ENCODE measurements at places on chromosomes 16 and 17. TPM values are rescaled to one million over a fixed set of nuclear protein-coding genes. Genes with fewer than 3 reads are reported as not detected.

TAT gene
- polyA plus RNA-seq, result 0.14 TPM

CCL18 gene
- polyA plus RNA-seq, result not detected

GRCh38 chr17:19664136-19664820 lies 15.7 kb downstream of the ALDH3A2 start:
- H3K4me1 ChIP-seq, result no peaks in the 10 kb centered on the region
- H3K4me3 ChIP-seq, result no peak overlapping the region
- no peaks in the 10 kb centered on the region for H3K27me3 ChIP-seq
- H3K27ac ChIP-seq, result no peak overlapping the region
- no peaks in the 10 kb centered on the region for H3K36me3 ChIP-seq

DNA sequence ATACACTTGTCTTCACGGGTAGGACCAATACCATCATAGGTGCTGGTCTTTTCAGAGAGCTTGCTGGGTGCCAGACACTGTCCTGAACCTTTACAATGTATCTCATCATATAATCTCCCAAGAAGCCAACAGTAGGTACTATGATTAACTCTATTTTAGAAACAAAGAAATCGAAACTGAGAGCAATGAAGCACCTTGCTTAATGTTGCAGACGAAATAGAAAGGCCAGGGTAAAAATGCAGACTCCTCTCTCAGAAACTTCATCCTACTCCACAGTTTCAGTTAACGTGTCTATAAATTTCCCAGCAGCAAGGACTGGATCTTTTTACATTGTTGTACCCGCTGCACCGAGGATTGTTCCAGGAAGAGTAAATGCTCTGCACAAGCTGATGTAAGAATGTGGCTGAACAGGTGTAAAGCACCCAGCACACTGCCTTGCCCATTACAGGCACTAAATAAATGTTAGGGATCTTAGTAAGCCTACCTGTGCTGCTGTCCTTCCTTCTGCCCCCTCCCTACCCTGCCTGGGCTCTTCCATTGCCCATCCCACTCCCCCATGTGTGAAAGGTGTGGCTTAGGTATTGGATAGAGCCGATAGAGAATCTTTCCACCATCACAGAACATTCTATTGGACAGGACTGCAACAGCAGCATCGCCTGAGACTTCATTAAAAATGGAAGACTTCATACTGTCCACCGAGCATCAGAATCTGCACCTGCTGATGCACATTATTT lies 476.7 kb downstream of the SOX9 start:
- DNase-seq, result no peak
- H3K27ac ChIP-seq, result no peak overlapping the region
- H3K4me1 ChIP-seq, result no peaks in the 10 kb centered on the region
- H3K4me3 ChIP-seq, result no peak overlapping the region
- no peaks in the 10 kb centered on the region for H3K27me3 ChIP-seq

GRCh38 chr16:28879261-28879840 lies 1.1 kb downstream of the ATP2A1 start:
- H3K27me3 ChIP-seq, result no peaks in the 10 kb centered on the region
- no peak overlapping the region for H3K27ac ChIP-seq
- no peaks in the 10 kb centered on the region for H3K4me1 ChIP-seq
- peak overlapping the region; percentile 55 for H3K4me3 ChIP-seq

- H3K27me3 ChIP-seq, result no peaks in the 10 kb centered on the region
- H3K4me3 ChIP-seq, result no peak overlapping the region
These were observed 14.9 kb downstream of the NAGPA start for GRCh38 chr16:5018793-5019192.

DNASE1L2 gene
- polyA plus RNA-seq, result 4.9 TPM

CCDC182 gene
- not detected for polyA plus RNA-seq

GRCh38 chr16:26762594-26762993 lies 304.1 kb upstream of the C16orf82 start:
- H3K36me3 ChIP-seq, result no peaks in the 10 kb centered on the region
- no peaks in the 10 kb centered on the region for H3K4me1 ChIP-seq
- no peak overlapping the region for H3K27ac ChIP-seq
- no peaks in the 10 kb centered on the region for H3K27me3 ChIP-seq
- no peak for DNase-seq
- H3K4me3 ChIP-seq, result no peak overlapping the region

DNA sequence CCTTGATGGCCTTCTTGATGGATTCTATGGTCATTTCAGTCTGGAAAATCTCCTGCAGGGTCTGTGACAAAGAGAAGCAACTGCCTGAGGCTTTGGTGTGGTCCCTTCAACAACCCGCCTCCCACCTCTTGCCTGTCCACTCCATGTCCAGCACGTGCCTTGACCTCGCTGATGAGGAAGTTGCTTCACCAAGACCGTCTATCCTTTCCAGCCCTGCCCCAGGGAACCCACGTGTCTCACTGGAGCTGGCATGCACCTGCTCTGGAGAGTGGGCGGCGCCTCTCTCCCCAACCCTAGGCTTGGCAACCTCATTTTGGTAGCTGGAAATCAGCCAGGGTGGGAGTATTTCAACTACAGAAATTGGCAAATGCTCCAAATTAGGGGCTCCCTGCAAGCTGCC lies 32.6 kb downstream of the TEKT3 start:
- no peak for DNase-seq
- no peaks in the 10 kb centered on the region for H3K4me1 ChIP-seq
- no peak overlapping the region for H3K4me3 ChIP-seq
- H3K36me3 ChIP-seq, result no peaks in the 10 kb centered on the region
- no peaks in the 10 kb centered on the region for H3K27me3 ChIP-seq

CCL14 gene
- polyA plus RNA-seq, result 53.7 TPM

DNA sequence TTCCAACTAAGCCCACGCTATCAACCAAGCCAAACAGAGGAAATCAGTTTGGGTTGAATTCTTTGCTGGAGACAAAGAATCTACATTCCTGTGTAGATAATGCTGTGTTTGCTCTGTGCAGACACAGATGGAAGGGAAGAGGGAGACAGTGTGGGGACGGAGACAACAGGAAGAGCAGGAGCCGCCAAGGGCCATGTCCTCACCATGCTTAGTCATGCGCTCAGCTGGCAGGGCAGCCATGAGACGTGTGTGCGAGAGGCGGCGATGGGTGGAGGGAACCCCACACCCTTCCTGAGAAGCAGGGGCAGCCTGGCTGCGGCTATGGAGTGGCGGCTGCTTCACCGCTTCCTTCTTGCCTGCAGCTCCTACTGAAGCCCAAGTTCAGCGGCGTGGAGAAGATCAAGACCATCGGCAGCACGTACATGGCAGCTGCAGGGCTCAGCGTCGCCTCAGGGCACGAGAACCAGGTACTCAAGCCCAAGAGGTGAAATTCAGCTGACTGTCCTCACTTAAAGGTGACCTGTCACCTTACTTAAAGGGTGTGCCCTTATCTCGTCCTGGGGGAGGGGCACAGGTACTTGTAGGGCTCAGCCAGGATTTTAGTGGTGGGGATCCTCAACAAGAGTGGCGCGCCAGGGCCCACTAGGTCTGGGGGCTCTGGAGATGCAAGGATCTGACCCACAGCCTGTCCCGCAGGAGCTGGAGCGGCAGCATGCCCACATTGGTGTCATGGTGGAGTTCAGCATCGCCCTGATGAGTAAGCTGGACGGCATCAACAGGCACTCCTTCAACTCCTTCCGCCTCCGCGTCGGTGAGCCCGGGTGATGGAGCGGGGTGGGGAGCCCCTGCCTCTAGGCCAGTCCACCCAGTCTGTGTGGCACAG lies 47.5 kb downstream of the ADCY7 start:
- H3K4me1 ChIP-seq, result no peaks in the 10 kb centered on the region
- no peak overlapping the region for H3K27ac ChIP-seq
- peaks cover 2% of the 10 kb centered on the region for H3K36me3 ChIP-seq
- no peak for DNase-seq
- H3K4me3 ChIP-seq, result no peak overlapping the region
- H3K27me3 ChIP-seq, result no peaks in the 10 kb centered on the region

DNA sequence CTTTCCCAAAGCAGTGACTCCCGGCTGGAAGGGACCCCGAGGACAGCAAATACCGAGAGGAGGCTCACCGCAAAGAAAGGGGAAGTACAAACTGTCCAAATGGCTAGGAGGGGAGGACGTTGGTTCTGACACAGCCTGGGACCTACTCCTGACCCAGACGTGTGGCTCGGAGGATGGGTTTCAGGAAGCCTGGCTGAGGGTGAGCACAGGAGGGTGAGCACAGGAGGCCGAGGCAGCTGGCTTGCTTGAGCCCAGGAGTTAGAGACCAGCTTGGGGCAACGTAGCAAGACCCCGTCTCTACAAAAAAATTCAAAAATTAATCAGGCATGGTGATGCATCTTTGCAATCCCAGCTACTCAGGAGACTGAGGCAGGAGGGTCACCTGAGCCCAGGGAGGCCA lies 83.2 kb downstream of the C16orf78 start:
- no peaks in the 10 kb centered on the region for H3K27me3 ChIP-seq
- no peak overlapping the region for H3K27ac ChIP-seq
- H3K4me1 ChIP-seq, result no peaks in the 10 kb centered on the region
- no peaks in the 10 kb centered on the region for H3K36me3 ChIP-seq
- DNase-seq, result no peak

IRX3 gene
- polyA plus RNA-seq, result 3.5 TPM

- H3K27ac ChIP-seq, result no peak overlapping the region
- no peaks in the 10 kb centered on the region for H3K27me3 ChIP-seq
- H3K4me1 ChIP-seq, result peaks cover 2% of the 10 kb centered on the region
- DNase-seq, result no peak
These were observed 55.9 kb upstream of the CLEC18B start for GRCh38 chr16:74477226-74477625.

GUCY2D gene
- 0.02 TPM for polyA plus RNA-seq

TAC4 gene
- not detected for polyA plus RNA-seq

MAPT gene
- 1.1 TPM for polyA plus RNA-seq

ATXN2L gene
- polyA plus RNA-seq, result 116 TPM

BMERB1 gene
- 10.3 TPM for polyA plus RNA-seq

GRCh38 chr17:19242323-19242722 lies 5.2 kb downstream of the EPN2 start:
- H3K27me3 ChIP-seq, result no peaks in the 10 kb centered on the region
- H3K27ac ChIP-seq, result no peak overlapping the region
- H3K4me1 ChIP-seq, result peaks cover 19% of the 10 kb centered on the region
- H3K4me3 ChIP-seq, result no peak overlapping the region
- DNase-seq, result no peak
- H3K36me3 ChIP-seq, result no peaks in the 10 kb centered on the region

DNA sequence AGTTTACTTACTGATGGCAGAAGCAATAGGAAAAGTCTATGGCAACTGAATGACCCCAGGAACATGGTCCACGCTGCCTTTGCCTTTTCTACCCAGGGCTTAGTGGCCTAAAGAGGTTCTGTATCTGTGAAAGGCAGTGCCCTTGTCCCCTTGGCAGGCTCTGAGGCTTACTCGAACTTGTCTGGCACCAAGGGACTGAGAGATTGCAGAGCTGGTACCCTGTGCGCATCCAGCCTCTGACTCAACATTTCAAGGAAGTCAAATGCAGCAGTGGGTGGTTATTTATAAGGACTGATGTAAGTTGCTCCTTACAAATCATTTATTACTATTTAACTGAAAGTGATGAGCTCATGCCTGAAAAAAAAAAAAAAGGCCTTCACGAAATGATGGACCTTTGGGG lies 299.9 kb upstream of the MYOCD start:
- no peaks in the 10 kb centered on the region for H3K4me1 ChIP-seq
- H3K36me3 ChIP-seq, result no peaks in the 10 kb centered on the region

- no peak for DNase-seq
- no peaks in the 10 kb centered on the region for H3K27me3 ChIP-seq
- no peak overlapping the region for H3K4me3 ChIP-seq
- H3K4me1 ChIP-seq, result no peaks in the 10 kb centered on the region
- no peak overlapping the region for H3K27ac ChIP-seq
These were observed 88.4 kb upstream of the ATF7IP2 start for GRCh38 chr16:10297341-10298006.

GRCh38 chr16:2952679-2953078 lies 11.4 kb upstream of the KREMEN2 start:
- H3K4me3 ChIP-seq, result no peak overlapping the region
- DNase-seq, result no peak
- no peaks in the 10 kb centered on the region for H3K36me3 ChIP-seq
- no peaks in the 10 kb centered on the region for H3K27me3 ChIP-seq
- H3K4me1 ChIP-seq, result no peaks in the 10 kb centered on the region
- H3K27ac ChIP-seq, result no peak overlapping the region

DNA sequence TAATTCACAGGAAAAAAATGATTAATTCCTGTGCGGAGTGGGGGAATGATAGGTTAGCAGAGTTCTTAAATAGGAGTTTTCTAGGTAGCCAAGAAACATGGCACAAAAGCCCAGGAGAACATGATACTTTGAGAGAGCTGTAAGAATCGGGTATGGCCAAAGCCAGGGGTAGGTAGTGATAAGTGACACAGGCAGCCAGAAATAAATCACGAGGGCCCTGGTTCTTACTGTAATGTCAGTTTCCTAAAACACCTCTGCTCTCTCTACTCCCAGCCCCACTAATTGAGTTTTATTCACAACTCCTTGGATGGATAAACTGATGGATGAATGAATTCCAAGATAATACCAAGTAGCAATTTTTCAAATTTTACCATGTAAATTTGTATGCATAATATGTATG lies 54.1 kb downstream of the VAT1L start:
- H3K4me3 ChIP-seq, result no peak overlapping the region
- no peak for DNase-seq
- H3K36me3 ChIP-seq, result no peaks in the 10 kb centered on the region
- no peaks in the 10 kb centered on the region for H3K4me1 ChIP-seq
- H3K27ac ChIP-seq, result no peak overlapping the region

- DNase-seq, result peak; percentile 72
- H3K27me3 ChIP-seq, result no peaks in the 10 kb centered on the region
- H3K4me1 ChIP-seq, result peaks cover 55% of the 10 kb centered on the region
- no peak overlapping the region for H3K4me3 ChIP-seq
- H3K27ac ChIP-seq, result peak overlapping the region; percentile 71
These were observed 50.0 kb upstream of the MRPS23 start for GRCh38 chr17:57899822-57900221.

ARL17A gene
- polyA plus RNA-seq, result 4.9 TPM

- peak; percentile 39 for DNase-seq
- H3K4me3 ChIP-seq, result no peak overlapping the region
- peak overlapping the region; percentile 69 for H3K27ac ChIP-seq
- H3K36me3 ChIP-seq, result no peaks in the 10 kb centered on the region
- H3K4me1 ChIP-seq, result peaks cover 18% of the 10 kb centered on the region
These were observed 67.9 kb downstream of the HIC1 start for GRCh38 chr17:2122641-2123302.

NME2 gene
- 263 TPM for polyA plus RNA-seq

FBXW10 gene
- polyA plus RNA-seq, result 0.11 TPM

- no peaks in the 10 kb centered on the region for H3K4me1 ChIP-seq
- no peaks in the 10 kb centered on the region for H3K27me3 ChIP-seq
- no peak overlapping the region for H3K27ac ChIP-seq
- no peak overlapping the region for H3K4me3 ChIP-seq
- no peaks in the 10 kb centered on the region for H3K36me3 ChIP-seq
These were observed 51.2 kb downstream of the CLEC16A start for GRCh38 chr16:10995565-10995964.

FAM20A gene
- 5.1 TPM for polyA plus RNA-seq

- H3K36me3 ChIP-seq, result no peaks in the 10 kb centered on the region
- H3K4me1 ChIP-seq, result no peaks in the 10 kb centered on the region
- DNase-seq, result no peak
- peaks cover 4% of the 10 kb centered on the region for H3K27me3 ChIP-seq
- H3K4me3 ChIP-seq, result no peak overlapping the region
- H3K27ac ChIP-seq, result no peak overlapping the region
These were observed 265.0 kb downstream of the RBFOX1 start for GRCh38 chr16:7597677-7598076.

TPSG1 gene
- polyA plus RNA-seq, result not detected

COQ9 gene
- 48.5 TPM for polyA plus RNA-seq

Data from pancreas (tissue), 10 donors.